Chondrocyte (in vitro differentiated cells): ENCODE measurements at places on chromosomes 2 and 18. TPM values are rescaled to one million over a fixed set of nuclear protein-coding genes. Genes with fewer than 3 reads are reported as not detected.

DNA sequence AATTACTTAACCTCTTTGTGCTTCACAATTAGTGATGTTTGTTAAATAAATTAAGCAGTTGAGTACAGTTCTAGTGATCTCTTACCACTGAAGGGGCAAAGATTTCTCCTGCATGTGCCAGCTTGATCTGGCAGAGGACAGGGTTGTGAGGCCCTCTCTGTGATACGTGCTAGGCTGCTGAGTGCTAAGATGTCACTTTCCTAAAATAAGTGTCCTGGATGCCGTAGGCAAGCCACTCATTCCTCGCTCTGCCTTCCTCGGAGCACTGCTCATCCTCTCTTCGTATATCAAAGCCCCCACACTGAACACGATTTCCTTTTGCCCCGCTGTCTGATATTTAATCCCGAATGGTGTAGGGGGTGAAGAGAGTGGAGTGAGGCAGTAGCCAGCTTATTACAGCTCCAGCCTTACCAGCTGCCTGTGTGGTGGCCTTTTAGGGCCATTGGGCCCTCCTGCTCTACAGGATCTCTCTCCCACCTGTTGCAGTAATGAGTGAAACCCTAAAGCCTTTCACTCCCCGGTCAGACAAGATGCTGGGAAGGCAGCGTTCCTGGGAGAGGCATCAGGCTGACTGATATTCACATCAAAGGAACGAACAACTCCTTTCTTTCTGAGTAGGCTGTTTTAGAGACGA is 40.5 kb downstream of the PTPRM start:
- DNase-seq = no peak

OXER1 gene
- total RNA-seq = 0.31 to 1.8 TPM (median 1.7 TPM) in 3 replicates

CD8B2 gene
- not detected in 3 replicates for total RNA-seq

FSIP2 gene
- 1.7 to 6.6 TPM (median 4.5 TPM) in 3 replicates for total RNA-seq

TUBA4B gene
- not detected in 3 replicates for total RNA-seq

DNA sequence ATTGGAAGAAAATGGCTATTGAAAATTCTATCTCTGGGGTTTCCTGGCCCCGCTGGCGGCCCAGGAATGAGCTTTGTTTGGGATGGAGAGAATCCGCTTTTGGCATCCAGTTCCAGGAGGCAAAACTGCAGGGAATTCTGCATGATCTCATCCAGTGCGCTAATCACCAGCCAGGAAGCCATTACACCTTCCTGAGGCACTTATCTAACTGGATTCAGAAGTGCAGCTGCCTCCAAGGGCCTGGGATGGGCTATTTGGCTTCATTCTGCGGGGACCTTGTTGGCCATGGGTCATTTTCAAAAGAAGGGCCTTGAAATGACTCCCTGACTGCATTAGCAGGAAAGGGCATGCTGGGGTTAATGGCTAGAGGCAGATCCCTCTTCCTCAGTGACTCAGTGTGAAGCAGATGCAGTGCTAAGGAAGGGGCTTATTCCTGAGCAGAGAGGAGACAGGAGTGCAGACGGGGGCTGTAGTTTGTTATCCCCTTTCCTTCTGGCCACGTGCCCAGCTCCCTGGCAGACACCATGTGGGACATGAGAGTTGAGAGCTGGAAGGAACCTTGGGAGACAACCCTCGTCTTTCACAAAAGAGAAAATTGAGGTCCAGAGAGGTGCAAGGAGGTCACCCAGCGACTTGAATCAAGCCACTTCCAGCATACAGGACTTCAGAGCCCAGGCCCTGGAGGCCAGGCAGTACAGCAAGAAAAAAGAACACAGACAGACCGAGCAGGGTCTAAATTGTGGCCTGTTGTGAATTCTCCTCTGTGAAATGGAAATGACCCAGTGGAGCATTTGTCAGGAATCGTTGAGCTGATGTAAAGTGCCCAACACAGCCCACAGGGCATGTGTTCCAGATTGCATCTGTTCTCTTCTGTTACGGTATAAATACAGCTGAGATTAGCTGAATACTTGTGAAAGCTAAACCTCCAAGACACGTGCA is 161.8 kb downstream of the PRKCE start:
- no peak for DNase-seq

DNA sequence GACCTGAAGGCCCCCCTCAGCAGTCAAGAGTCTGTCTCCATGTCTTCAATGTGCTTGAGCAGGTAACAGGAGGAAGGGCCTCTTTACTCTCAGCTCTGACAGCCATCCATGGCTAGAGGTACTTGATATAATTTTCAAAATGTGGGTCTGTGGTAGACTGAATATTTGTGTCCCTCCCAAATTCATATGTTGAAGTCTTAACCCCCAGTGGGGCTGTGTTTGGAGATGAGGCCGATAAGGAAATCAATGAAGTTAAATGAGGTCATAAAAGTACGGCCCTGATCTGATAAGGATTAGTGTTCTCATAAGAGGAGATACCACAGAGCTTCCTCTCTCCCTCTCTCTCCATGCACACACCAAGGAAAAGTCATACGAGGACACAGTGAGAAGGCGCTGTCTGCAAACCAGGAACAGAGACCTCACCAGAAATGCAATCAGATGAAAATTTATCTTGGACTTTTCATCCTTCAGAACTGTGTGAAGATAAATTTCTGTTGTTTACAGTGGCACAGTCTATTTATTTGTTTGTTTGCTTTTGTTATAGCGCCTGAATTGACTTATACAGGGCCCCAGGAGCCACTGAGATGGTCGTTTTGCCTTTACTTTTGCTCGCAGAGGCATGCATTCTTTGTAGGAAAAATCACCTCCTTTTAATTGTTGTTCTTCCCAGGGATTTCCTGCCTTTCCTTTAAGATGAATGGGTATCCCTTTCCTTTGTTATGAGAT is 274.8 kb upstream of the TRIB2 start:
- DNase-seq = no peak

DNA sequence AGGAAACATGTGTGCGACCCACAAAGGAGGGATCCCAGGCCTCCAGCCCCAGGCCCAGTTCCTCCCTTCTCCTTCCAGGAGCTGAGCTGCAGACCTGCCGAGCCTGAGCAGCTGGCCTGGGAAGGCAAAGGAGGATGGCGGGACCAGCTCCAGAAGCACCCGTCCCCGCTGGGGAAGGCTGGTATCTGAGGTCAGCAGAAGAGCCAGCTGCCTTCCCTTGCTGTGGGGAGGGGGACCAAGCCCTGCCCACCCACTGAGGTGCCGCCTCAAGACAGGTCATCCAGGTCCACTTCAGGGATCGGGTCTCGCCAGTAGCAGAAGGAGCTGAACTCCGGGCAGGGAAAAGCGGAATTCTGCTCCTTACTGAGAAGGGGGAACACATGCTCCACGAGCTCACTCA is 73.2 kb downstream of the EMILIN2 start:
- no peak for DNase-seq

GRCh38 chr2:195330513-195330956 is 326.5 kb upstream of the SLC39A10 start:
- no peak for DNase-seq

DNA sequence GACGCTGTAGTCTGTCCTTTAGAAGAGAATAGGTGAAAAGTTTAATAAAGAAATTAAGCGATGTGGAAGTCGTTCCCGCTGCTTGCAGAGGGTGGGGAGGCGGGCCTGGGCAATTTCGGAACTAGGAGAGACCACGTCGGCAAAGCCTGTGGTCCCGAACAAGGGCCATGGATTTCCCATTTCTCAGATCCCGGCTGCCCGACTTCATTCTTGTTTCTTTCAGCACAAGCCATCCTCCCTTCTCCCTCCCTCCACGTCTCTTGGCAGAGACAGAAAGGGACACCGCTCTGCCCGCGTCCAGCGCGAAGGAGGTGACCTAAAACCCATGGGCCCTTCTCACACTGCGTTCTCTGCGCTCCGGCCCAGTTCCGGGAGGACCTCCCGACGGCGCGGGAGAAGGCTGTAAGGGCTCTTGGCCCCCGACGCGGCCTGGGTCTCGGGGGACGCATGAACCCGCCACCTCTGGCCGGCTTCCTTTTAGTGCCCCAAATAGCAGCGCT is 2.2 kb upstream of the BCL2L11 start:
- no peak for DNase-seq

PDCD1 gene
- total RNA-seq = not detected in 3 replicates

LINC00305 gene
- total RNA-seq = not detected in 3 replicates

GRCh38 chr18:79457239-79457638 is 61.5 kb downstream of the NFATC1 start:
- no peak for DNase-seq

DNA sequence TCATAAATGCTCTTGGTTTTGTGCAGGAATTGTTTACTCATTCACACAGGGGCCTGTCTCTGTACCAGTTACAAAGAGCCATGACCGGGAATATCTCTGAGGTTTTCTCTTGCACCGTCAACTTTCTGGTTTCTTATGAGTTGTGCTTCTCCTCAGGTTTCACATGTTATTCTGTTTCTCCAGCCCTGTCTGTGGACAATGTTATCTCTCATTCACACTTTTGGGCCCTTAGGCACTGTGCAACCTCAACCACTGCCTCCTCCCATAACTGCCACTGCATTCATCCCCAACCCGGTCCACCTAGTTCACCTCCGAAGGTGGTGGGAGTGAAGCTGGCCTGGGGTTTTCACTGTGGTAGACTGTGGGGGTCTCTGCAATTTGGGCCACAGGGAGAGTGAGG is 22.5 kb upstream of the NEDD4L start:
- DNase-seq = no peak

TCF23 gene
- not detected in 3 replicates for total RNA-seq

FAM228B gene
- total RNA-seq = 15.8 to 21.5 TPM (median 19.0 TPM) in 3 replicates

DNA sequence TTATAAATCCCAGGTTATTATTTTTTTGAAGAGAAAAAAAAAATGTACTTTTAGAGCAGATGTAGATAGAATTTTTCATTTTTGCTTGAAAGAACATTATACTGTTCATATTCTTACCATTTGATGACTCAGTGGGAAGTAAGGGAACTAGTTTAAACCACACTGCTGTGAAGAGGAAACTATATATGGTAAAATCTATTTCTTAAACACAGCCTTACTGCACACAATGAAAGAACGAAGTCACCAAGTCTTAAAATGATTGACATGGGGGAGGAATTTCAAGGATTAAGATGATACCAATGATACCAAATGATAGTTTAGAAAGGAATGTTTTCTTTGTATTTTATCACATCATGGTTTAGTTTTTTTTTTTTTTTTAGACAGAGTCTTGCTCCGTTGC is 5.0 kb downstream of the ACTR2 start:
- DNase-seq = no peak

CXCR4 gene
- total RNA-seq = not detected in 3 replicates

DNA sequence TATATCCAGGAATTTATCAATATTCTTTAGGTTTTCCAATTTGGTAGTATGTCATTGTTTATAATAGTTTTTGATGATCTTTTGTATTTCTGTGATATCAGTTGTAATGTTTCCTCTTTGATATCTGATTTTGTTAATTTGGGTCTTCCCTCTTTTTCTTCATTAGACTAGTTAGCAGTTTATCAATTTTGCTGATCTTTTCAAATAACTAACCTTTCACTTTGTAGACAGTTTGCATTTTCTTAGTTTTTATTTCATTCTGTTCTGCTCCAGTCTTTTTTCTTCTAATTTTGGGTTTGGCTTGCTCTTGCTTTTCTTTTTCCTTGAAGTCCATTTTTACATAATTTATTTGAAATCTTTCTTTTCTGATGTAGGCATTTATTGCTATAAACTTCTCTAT is 824.4 kb downstream of the LRP1B start:
- DNase-seq = no peak

- no peak for DNase-seq
Measured at GRCh38 chr18:40676668-40677067, 1278.4 kb upstream of the PIK3C3 start.
